ENCODE measurements at places on chromosomes 11 and 22.

DNA sequence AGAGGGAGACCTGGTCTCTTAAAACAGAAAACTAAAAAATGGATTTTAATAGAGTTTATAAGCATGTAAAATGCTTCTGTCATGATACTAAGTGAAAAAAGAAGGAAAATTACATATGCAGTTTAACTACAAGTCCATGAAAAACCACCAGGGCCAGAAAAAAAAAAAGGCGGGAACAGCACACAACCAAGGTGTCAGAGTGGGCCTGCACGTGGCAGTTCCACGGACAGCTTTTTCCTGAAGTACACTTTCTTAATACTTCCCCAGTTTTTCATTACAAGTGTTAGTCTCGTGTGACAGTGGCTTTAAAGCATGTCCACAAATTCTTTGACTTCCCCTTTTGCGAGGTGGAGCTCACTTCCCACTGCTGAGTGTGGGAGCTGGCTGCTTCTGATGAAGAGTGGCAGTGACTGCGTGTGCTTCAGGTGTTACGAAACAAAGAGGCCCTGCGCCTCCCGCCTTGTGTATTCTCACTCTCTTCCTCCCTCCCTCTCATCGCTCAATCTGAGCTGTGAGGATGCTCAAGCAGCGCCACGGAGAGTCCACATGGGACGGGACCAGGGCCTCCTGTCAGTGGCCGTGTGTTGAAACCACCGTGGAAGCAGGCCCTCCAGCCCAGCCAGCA lies 16.4 kb downstream of the PPM1F start:
- no peak for DNase-seq

DNA sequence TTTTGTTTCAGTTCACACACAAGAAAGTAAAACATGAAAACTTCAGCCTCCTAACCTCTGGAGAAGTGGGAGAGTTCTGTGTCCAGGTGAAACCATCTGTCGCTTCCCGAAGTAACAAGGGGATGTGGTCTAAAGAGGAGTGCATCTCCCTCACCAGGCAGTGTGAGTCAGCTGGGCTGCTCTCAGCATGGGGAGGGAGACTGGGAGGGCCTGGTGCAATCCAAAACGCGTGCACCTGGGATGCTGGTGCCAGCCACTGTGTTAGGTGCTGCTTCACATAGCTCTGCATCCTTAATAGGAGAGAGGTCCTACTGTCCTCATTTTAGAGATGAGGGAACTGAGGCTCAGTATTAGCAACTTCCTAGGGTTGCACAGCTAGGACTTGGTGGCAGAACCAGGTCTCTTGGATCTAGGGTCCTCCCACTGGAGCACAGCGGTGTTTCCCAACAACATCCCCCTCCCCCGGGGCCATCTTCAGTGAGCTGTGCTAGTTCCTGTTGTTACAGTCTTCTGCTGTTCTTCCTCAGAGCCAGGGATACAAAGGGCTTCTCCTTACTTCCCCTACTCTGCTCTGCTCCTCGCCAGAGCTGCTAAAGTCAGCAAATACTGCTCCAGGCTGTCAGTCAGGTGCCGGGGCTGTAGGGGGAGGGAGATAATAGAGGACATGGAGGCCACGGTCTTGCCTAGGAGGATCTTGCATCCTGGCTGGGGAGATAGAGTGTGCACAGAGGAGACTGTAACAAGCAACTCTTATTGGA lies 8.0 kb downstream of the IL10RA start:
- DNase-seq = no peak

GRCh38 chr22:25953276-25953675 lies 211.3 kb downstream of the MYO18B start:
- no peak for DNase-seq

GRCh38 chr11:107679255-107680024 lies 32.4 kb downstream of the SLN start:
- no peak for DNase-seq

GRCh38 chr11:45262900-45263299 lies 23.2 kb downstream of the SYT13 start:
- no peak for DNase-seq

DNA sequence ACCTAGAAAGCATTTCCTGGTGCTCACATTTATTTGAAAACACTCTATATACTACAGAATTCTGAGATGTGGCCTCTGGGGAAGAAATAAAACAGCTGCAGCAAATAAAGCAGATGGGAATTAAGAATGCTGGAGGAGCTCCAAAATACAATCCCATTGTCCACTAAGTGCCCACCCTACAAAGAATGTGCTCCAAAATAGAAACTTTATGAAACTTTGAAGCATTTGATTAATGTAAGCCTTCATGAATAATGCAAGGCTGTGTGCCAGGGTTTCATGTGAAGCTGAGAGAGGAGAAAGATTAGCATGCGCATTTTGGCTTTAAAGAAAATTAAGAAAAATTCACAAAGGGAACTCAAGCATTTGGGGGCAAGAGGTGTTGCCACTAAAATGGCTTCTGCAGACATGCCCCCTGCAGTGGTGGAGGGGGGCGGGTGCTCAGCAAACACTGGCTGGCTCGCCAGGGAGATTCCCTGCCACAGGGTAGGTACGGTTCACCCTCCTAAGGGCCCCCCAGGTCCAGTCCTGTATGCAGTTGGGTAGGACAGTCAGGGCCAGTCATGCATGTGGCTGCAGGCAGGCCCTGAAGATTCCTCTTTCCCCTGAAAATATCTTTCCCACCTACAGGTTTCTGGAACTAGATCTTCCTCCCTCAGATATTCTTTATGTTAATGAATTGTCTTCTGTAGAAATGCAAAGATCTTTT lies 46.6 kb upstream of the RCN1 start:
- DNase-seq = no peak

- no peak for DNase-seq
Observed at GRCh38 chr11:123671534-123671933, 17.1 kb upstream of the SCN3B start.

DNA sequence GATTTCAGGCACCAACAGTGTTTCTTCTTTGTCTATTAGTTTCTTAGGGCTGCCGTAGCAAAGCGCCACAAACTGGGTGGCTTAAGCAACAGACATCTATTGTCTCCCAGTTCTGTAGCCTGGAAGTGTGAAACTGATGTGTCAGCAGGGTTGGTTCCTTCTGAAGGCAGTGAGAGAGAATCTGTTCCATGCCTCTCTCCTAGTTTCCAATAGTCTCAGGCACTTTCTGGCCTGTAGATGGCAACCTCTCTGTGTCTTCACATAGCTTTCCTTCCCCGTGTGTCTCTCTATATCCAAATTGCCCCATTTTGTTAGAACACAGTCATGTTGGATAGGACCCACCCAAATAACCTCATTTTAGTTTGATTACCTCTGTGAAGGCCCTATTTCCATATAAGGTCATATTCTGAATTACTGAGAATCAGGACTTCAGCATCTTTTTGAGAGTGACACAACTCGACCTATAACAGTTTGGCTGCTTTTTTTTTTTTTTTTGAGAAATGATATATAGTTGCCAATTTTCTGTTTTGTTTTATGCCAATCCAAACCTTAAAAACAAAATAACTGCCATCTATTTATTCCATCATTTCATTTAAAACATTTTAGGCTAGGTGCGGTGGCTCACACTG lies 108.2 kb downstream of the SLC36A4 start:
- DNase-seq = no peak

GRCh38 chr11:119198925-119199324 lies 7.2 kb upstream of the CBL start:
- DNase-seq = no peak

DNA sequence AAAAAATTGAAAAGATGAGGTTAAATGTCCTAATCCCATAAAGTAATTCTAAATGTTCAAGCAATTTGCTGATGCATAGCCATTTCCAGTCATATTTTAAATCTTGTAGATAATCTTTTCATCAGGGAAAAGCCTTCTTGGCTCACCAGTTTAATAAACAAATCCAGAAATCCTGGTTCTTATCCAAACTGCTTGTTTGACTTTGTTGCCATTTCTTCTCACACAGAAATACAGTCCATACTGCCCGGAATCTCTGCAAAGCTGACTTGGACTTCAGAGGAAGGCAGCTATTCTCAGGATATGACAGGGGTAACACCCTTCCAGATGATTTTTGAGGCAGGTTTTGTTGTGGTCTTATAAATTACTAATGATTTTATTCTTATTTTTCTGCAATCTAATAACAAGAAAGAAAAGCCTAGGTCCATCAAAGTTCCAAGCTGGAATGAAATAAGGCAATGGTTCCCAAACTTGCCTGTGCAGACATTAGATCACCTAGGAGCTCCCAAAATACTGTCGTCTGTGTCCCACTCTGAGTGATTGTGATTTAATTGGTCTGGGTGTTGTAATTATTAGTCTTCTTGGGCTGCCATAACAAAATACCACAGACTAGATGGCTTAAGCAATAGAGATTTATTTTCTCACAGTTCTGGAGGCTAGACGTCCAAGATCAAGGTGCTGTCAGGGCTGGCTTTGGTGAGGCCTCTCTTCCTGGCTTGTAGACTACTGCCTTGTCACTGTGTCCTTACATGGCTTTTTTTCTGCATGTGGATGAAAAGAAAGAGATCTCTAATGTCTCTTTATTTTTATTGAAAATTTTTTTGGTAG lies 55.1 kb upstream of the RCE1 start:
- DNase-seq = no peak

GRCh38 chr11:60871378-60872061 lies 4.2 kb downstream of the ZP1 start:
- no peak for DNase-seq

GRCh38 chr22:50401907-50402306 lies 58.8 kb downstream of the PPP6R2 start:
- DNase-seq = no peak

GRCh38 chr11:134538742-134539141 lies 126.7 kb upstream of the B3GAT1 start:
- DNase-seq = no peak

DNA sequence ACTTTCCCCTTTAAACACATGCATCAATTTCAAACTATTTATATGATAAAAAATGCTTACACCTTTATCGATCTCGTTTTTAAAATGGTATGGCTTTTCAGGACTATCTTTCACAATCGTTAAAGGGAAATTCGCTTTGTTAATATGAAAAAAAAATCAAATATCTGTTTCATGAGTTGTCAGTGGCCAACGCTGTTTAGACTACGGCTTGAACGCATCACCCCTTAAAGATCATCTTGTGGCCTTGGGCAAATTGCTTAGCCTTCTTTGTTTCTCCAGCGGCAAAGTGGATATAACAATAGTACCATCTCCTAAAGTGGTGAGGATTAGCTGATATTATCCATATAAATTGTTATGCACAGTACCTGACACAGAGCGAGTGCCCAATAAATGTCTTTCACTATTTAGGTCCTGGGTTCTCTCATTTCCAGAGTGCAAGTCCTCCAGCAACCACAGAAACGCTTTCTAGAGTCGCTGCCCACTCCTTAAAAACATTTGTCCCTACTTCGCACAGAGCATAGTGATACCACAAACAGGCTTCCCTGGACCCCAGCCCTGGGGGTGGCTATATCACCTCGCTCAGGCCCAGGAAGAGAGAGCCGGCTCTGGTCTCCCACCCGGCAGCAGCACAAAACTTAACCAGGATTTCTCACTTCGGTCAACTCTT lies 904 bp downstream of the SLC35F2 start:
- no peak for DNase-seq

DNA sequence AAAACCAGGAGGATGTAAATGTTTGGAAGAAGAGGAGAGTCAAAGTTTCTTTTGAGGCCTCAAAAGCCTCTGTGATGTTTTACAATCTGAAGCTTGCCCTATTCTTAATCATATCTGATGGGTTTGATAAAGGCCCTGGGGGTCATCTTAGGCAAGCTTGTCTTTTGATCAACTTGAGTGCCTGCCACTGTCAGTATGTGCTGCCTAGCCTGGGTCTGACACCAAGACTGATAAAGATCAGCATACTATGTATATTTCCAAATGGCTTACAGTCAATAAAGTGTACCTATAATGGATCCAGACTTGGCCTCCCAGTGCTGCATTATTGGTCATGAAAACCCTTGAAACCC lies 12.7 kb downstream of the EHF start:
- DNase-seq = no peak

GRCh38 chr11:85759915-85760314 lies 51.0 kb downstream of the SYTL2 start:
- DNase-seq = no peak

DNA sequence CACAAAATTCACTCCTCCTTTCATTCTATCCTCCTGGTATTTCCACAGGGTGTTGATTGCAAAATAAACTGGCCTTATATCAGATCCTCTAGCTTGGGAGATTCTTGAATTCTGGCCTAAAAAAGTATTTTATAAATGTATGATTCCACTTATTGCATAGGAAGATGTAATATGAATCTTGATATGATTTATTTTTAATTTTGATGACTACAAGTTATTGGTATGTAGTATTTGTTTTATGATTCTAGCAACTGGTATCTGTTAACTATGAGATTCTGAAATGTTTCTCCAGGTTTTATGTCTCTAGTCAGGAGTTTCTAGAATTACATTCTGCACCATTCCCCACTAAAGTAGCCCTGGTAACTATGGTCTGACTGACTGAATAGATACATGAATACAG lies 373.9 kb upstream of the C11orf87 start:
- DNase-seq = no peak

DNA sequence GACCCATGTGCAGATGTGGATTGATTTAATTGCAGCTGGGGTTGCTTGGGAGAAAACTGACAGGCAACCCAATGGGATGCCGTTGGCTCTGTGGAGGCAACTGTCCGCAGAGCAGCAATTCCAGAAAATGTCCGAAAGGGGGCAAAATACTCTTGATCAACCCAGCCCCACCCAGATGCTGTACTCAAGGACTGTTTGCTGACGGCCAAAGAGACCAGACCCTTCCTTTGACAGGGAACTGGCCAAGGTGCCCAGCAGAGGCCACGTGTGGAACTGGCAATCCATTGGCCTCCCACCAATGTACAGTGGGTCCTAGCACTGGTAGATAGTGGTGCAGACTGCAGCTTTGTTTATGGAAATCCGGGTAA lies 29.7 kb upstream of the KCNA4 start:
- DNase-seq = no peak

DNA sequence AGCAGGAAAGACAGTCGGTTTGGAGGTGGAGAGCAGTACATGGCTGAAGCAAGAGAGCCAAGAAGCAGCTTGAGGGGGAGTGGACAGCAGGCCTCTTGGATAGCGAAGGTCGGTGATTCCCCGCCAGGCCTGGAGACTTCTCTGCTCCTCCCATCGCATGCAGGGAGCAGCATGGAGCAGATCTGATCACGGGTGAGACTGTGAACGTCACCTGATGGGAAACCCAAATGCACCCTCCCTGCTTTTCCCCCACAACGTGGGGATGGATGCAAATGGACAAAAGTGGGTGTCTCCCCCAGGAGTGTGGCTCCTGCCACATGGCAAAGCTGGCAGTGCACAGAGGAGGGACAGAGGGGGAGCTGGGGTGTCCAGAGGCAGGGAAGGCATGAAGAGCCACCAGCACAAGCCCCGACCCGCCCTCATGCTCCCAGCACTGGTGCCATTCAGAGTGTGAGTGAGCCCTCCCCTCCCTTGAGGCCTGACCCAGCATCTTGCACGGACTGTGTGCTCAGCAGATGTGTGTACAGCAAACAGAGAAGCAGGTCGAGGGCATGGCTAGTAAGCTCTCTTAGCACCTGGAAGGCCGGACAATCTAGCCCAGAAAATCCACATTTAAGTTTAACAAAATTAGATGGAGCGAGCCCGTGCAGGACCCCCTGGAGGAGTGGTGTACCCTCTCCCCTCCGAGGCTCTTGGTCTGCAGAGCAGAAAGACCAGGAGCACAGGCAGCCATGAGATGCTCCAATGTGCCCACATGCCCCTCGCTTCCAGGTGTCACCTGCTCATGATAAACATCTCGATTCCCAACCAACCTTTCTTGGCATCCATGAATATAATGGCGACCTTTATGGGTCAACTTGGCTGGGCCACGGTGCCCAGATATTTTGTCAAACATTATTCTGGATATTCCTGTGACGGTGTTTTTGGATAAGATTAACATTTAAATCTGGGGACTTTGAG lies 661.7 kb downstream of the TBC1D22A start:
- no peak for DNase-seq

Measured in T-helper 9 cell (primary cell).